ENCODE measurements at places on chromosomes 1 and 21.
A peak's percentile ranks its signal among the peaks of the same experiment; 100 is the strongest.

GRCh38 chr1:10519016-10519417, 44.3 kb downstream of the PEX14 start:
- DNase-seq, result no peak
- H3K4me3 ChIP-seq, result no peak overlapping the region
- no peaks in the 10 kb centered on the region for H3K27me3 ChIP-seq
- H3K4me1 ChIP-seq, result peaks cover 7% of the 10 kb centered on the region

- DNase-seq, result no peak
- H3K4me1 ChIP-seq, result no peaks in the 10 kb centered on the region
- no peak overlapping the region for H3K27ac ChIP-seq
- H3K27me3 ChIP-seq, result no peaks in the 10 kb centered on the region
- no peaks in the 10 kb centered on the region for H3K36me3 ChIP-seq
- no peak overlapping the region for H3K4me3 ChIP-seq
These were observed 288.7 kb downstream of the SPATA17 start for GRCh38 chr1:217919683-217920388.

DNA sequence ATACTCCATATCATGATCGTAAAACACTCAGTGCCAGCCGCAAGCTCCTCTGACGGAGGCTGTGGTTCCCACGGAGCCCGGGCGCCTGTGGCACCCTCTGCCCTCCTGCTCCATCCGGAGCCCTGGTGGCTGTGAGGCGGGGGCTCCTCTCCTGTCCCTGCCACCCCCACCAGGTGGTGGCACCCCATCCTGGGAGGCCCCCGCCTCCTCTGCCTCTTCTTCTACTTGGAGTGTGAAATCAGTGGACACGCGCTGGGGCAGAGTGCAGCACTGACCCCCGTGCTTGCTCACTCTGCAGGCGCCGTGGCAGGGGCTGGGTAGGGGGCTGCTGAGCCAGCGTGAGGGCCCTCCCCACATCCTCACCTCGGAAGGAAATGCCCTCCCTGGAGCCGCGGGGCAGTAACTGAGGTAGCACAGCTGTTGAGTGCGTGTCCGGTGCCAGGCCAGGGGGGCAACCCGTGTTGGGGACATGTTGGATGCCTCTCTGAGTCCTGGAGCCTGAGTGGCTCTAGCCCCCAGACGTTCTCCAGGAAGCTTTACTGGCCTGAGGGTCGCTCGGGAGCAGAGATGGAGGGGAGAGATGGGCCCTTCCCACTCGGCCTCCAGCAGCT, 58.7 kb upstream of the ABCG1 start:
- no peaks in the 10 kb centered on the region for H3K36me3 ChIP-seq
- no peak for DNase-seq
- no peak overlapping the region for H3K4me3 ChIP-seq
- peaks cover 15% of the 10 kb centered on the region for H3K4me1 ChIP-seq
- H3K27me3 ChIP-seq, result no peaks in the 10 kb centered on the region

GRCh38 chr1:41800311-41800829, 118.4 kb downstream of the HIVEP3 start:
- DNase-seq, result peak; percentile 61
- H3K4me3 ChIP-seq, result no peak overlapping the region
- no peaks in the 10 kb centered on the region for H3K36me3 ChIP-seq
- H3K27ac ChIP-seq, result no peak overlapping the region
- no peaks in the 10 kb centered on the region for H3K27me3 ChIP-seq

- no peak overlapping the region for H3K4me3 ChIP-seq
- no peak overlapping the region for H3K27ac ChIP-seq
- peaks cover 27% of the 10 kb centered on the region for H3K27me3 ChIP-seq
- H3K36me3 ChIP-seq, result no peaks in the 10 kb centered on the region
- no peaks in the 10 kb centered on the region for H3K4me1 ChIP-seq
These were observed 17.0 kb downstream of the LHX4 start for GRCh38 chr1:180247061-180247460.

DNA sequence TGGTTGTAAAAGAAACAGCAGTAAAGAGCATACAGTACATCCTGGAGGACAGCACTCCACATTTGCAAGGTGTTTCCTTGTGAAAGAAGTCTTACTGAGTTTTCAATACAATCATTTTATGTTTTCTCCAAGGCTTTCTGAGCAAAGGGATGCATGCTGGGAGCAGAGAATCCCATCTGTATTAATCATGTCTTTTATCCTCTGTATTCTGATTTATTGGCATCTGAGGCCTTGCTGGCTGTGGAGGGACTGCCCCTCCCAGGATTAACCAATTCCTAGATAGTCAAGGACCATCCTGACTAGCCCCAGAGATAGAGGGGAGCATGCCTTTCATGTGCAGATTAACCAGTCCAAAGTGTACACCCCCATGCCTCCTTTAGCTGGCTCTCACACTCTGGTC, 476.3 kb downstream of the SIPA1L2 start:
- no peaks in the 10 kb centered on the region for H3K4me1 ChIP-seq
- H3K36me3 ChIP-seq, result no peaks in the 10 kb centered on the region
- H3K27me3 ChIP-seq, result no peaks in the 10 kb centered on the region
- no peak for DNase-seq
- H3K27ac ChIP-seq, result no peak overlapping the region

DNA sequence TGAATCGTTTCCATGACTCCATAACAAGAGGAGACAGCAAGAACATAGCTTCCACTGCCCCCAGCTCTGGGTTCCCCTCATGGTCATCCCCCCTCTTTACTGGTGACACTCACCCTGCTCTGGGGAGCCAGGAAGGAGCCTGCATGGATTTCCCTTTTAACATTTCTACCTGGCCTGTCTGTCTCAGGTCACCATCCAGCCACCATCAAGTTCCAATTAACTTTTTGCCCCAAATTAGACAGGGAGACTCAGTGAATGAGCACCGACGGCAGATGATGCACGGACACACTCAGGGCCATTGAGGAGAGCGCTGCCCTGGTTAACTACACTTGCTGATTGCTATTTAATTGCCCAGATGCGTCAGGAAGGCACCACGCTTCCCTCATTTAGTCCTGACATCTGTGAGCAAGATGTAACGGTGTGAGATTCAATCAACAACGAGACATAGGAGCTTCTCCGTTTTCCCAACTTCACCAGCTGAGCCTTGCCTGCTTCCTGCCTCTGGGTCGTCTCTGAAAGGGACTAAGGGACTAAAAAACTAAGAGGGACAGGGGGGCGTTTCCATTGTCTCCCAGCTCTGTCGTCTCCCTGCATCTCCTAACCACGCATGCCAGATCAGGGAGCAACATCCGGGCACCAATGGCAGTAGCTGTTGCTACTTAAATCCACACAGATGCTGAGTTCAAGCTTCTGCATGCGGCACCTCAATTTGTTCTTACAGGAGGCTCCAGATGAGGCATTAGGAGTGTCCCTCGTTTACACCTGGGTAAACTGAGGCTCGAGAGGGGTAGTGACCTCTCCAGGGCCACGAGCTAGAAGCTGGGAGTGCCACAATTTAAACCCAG, 426.7 kb downstream of the NPHP4 start:
- H3K4me1 ChIP-seq, result no peaks in the 10 kb centered on the region
- no peak for DNase-seq
- no peak overlapping the region for H3K4me3 ChIP-seq
- no peak overlapping the region for H3K27ac ChIP-seq
- no peaks in the 10 kb centered on the region for H3K36me3 ChIP-seq

GRCh38 chr1:1273209-1273511, 494 bp downstream of the UBE2J2 start:
- H3K4me3 ChIP-seq, result peak overlapping the region; percentile 84
- DNase-seq, result no peak
- H3K4me1 ChIP-seq, result peaks cover 38% of the 10 kb centered on the region
- H3K27ac ChIP-seq, result peak overlapping the region; percentile 77
- peaks cover 9% of the 10 kb centered on the region for H3K36me3 ChIP-seq

GRCh38 chr1:60359431-60359830, 285.9 kb upstream of the C1orf87 start:
- no peak overlapping the region for H3K27ac ChIP-seq
- no peak overlapping the region for H3K4me3 ChIP-seq
- H3K4me1 ChIP-seq, result no peaks in the 10 kb centered on the region
- DNase-seq, result no peak
- H3K27me3 ChIP-seq, result no peaks in the 10 kb centered on the region

GRCh38 chr1:67941155-67941554, 107.9 kb upstream of the GNG12 start:
- DNase-seq, result no peak
- no peaks in the 10 kb centered on the region for H3K27me3 ChIP-seq
- H3K36me3 ChIP-seq, result no peaks in the 10 kb centered on the region
- H3K27ac ChIP-seq, result no peak overlapping the region
- no peak overlapping the region for H3K4me3 ChIP-seq

DNA sequence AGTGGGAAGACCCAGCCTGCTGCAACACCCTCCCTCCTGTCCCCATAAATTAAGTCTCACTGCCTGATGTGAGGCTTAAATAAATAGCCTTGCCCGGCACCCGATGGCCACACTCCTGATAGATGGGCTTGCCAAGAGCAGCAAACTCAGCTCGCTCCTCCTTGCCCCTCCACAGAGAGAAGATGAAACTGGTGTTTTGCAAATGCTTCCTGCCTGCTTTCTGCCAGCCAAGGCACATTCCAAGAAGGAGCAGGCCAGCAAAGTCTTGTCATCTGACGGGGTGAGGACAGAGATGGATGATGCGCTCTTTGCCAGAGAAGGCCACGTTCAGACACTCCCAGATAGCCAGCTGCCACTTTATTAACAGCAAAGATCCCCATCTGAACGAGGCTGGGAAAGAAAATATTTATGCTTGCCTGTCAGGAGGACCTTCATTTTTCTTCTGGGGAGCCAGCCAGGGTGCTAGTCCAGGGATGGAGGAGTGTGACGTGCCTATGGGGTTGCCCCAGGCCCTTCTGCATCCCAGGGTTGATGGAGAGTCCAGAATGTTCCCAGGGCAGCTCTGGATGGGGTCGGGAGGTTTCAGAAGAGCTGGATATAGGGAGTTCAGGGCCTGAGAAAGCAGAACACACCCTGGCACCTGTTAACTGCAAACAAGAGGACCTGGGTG, 265.4 kb downstream of the FOXD2 start:
- H3K27ac ChIP-seq, result no peak overlapping the region
- H3K27me3 ChIP-seq, result peaks cover 30% of the 10 kb centered on the region
- no peak for DNase-seq
- no peak overlapping the region for H3K4me3 ChIP-seq

- H3K36me3 ChIP-seq, result no peaks in the 10 kb centered on the region
- H3K4me1 ChIP-seq, result no peaks in the 10 kb centered on the region
- no peak overlapping the region for H3K4me3 ChIP-seq
- no peaks in the 10 kb centered on the region for H3K27me3 ChIP-seq
- no peak overlapping the region for H3K27ac ChIP-seq
These were observed 124.8 kb downstream of the UBE2U start for GRCh38 chr1:64328193-64328592.

GRCh38 chr1:162666006-162666645, 33.9 kb downstream of the DDR2 start:
- H3K4me3 ChIP-seq, result no peak overlapping the region
- no peaks in the 10 kb centered on the region for H3K27me3 ChIP-seq
- H3K4me1 ChIP-seq, result no peaks in the 10 kb centered on the region
- DNase-seq, result no peak
- H3K36me3 ChIP-seq, result no peaks in the 10 kb centered on the region
- H3K27ac ChIP-seq, result no peak overlapping the region

- H3K27ac ChIP-seq, result no peak overlapping the region
- no peaks in the 10 kb centered on the region for H3K4me1 ChIP-seq
- H3K36me3 ChIP-seq, result no peaks in the 10 kb centered on the region
- no peak for DNase-seq
- H3K27me3 ChIP-seq, result no peaks in the 10 kb centered on the region
- no peak overlapping the region for H3K4me3 ChIP-seq
These were observed 3.0 kb downstream of the IL22RA1 start for GRCh38 chr1:24139841-24140425.

- peak; percentile 40 for DNase-seq
- no peak overlapping the region for H3K4me3 ChIP-seq
- H3K4me1 ChIP-seq, result peaks cover 26% of the 10 kb centered on the region
- no peaks in the 10 kb centered on the region for H3K36me3 ChIP-seq
These were observed 99.4 kb upstream of the JUN start for GRCh38 chr1:58883037-58883887.

GRCh38 chr1:14578156-14578555, 20.3 kb upstream of the KAZN start:
- H3K4me1 ChIP-seq, result no peaks in the 10 kb centered on the region
- H3K4me3 ChIP-seq, result no peak overlapping the region
- no peaks in the 10 kb centered on the region for H3K27me3 ChIP-seq
- DNase-seq, result no peak
- no peak overlapping the region for H3K27ac ChIP-seq
- no peaks in the 10 kb centered on the region for H3K36me3 ChIP-seq

GRCh38 chr1:27568300-27569087, 35.5 kb downstream of the AHDC1 start:
- DNase-seq, result peak; percentile 95
- no peak overlapping the region for H3K4me3 ChIP-seq
- no peaks in the 10 kb centered on the region for H3K27me3 ChIP-seq
- peak overlapping the region; percentile 27 for H3K27ac ChIP-seq

DNA sequence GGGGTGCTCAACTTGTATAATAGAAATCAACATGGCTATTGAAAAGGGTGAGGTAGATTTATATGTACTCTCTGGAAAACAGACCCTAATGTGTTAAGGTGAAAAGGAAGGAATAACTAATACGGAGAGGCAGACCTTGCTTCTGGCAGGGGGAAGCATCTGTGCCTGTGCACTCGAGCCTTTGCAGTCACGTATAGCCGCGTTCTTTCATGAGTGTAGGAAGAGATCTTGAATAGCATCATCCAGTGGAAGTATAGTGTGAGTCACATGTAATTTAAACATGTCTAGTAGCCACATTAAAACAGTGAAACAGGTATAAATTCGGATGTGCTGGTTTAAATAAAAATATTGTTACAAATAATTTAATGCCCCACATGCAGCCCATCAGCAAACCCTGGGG, 3.0 kb downstream of the A3GALT2 start:
- H3K4me3 ChIP-seq, result no peak overlapping the region
- DNase-seq, result no peak
- H3K36me3 ChIP-seq, result no peaks in the 10 kb centered on the region
- H3K4me1 ChIP-seq, result no peaks in the 10 kb centered on the region
- H3K27me3 ChIP-seq, result no peaks in the 10 kb centered on the region
- no peak overlapping the region for H3K27ac ChIP-seq

- H3K4me1 ChIP-seq, result no peaks in the 10 kb centered on the region
- H3K27me3 ChIP-seq, result no peaks in the 10 kb centered on the region
- no peaks in the 10 kb centered on the region for H3K36me3 ChIP-seq
These were observed 375.3 kb downstream of the USH2A start for GRCh38 chr1:216047811-216048572.
